ENCODE measurements at places on chromosomes 4 and X. TPM values are rescaled to one million over a fixed set of nuclear protein-coding genes. Genes with fewer than 3 reads are reported as not detected.

DNA sequence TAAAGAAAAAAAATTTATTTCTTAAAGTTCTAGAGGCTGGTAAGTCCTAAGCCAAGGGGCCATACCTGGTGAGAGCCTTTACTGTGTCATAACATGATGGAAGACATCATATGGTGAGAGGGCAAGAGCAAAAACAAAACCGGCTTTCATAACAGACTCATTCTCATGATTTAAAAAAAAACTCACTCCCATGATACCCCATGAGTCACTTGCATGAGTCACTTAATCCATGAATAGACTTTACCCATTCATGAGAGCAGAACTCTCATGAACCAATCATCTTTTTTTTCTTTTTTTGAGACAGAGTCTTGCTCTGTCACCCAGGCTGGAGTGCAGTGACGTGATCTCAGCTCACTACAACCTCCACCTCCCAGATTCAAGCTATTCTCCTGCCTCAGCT is 369.7 kb upstream of the DIAPH2 start:
- DNase-seq: no peak

- no peak for DNase-seq
Observed at GRCh38 chr4:172838111-172838510, 330.5 kb upstream of the GALNT7 start.

- DNase-seq: no peak
Observed at GRCh38 chr4:16772366-16772850, 126.0 kb downstream of the LDB2 start.

- DNase-seq: no peak
Observed at GRCh38 chrX:69616457-69617203, 717 bp downstream of the EDA start.

- no peak for DNase-seq
Observed at GRCh38 chr4:58649226-58649625, 1539.0 kb upstream of the IGFBP7 start.

DNA sequence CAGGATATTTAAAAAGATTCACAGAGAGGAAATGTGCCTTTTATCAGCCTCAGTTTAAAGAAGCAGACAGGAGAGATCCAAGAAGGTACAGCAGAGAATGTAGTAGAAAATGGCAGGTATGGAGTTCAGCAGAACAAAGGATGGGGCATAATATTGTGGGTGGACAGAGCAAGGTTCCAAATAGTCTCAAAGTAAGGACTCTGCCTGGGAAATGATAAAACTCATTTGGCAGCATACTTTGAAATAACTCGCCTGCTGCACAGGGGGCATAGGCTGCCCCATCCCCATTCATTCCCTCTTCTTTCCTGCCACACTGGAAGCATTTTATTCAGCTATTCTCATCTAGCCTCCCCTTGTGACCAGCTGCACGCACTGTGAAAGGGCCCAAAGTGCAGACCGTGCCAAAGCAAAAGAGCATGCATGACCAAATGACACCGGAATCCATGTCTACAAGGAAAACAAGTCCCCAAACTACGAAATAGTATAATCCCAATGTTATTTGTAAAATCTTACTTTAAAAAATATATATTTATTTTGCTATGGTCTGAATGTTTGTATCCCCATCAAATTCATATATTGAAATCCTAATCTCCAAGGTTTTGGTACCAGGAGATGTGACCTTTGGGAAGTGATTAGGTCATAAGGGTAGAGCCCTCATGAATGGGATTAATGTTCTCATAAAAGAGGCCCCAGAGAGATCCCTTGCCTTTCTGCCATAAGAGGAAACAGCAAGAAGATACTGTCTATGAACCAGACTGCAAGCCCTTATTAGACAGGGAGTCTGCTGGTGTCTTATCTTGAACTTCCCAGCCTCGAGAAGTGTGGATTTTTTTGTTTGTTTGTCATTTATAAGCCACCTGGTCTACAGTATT is 77.4 kb upstream of the PRSS48 start:
- no peak for DNase-seq

GRCh38 chr4:61211781-61212180 is 11.7 kb downstream of the ADGRL3 start:
- DNase-seq: no peak

DNA sequence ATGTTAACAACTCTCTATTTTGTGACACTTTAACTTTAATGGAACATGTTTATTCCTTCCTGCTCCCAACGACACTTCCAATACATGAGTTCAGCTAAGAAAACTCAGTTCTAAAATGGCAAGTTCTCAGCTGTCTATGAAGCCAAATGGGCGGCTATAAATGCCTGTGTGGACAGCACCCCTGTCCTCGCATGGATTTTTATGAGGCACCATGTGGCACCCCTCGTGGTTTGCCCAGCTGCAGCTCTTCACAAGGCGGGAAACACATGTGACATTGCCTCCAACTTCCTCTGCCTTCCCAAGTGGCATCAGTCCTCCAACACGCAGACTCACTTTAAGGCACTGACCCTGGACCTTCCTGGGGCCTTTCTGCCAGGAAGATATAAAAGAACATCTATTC is 48.0 kb downstream of the SH3RF1 start:
- no peak for DNase-seq

GRCh38 chr4:59655996-59656395 is 1544.1 kb upstream of the ADGRL3 start:
- DNase-seq: no peak

DNA sequence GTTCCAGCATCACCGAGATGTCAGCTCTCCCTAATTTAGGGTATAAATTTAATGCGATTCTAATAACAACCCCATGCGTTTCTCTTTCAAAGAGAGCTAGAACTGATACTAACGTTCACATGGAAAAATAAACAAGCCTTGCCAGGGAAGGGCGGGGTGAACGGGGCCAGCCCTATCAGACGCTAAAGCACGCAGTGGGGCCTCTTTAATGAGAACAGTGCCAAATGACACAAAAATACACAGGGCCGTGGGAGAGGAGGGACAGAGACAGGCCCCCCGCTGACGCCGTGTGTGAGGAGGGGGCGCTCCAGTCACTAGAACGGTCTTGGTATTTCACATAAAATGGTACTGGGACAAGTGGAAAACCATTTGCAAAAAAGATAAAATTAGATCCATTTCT is 21.3 kb upstream of the ADRA2C start:
- DNase-seq: no peak

DNA sequence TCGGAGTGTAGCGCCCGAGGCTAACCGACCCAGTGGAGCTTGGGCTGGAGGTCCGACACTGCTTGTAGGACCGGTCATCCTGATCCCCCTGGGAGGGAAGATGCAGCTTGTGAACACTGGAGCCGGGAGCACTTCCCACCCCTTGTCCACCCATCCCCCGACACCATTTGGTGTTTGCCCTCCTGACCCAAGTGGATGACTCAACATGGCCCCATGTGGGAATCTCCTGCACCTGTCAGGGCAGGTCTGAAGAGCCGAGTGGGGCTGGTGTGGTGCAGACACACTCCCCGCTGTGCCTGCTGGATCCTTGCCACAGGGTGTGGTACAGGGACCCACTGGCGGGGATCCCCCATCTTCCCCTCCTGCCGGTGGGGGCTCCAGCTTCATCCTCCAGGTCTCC is 90.0 kb upstream of the AFAP1 start:
- DNase-seq: no peak

DNA sequence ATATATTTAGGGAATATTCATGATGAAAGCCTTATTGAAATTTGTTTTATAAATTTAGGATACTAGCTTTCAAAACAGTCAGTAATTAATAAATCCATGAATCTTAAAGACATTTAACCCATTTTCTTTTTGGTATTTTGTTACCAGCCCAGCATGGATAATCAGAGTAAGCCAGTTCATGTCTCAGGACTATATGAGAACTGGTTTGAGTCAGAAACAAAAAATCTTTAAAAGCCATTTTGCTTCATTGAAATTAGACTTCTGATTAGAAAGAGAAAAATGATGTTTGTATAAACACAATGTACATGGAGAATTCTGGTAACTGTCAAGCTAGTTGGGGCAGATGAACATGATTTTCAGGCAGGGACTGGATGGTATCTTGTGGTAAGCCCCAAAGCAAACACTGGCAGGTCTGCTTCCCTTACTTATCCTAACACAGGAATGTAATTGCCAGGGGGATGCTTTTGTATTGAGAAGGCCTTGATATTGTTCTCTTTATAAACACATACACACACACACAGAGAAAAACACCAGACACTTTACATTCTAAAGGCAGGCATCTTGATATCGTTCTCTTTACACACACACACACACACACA is 9.4 kb downstream of the ARHGAP10 start:
- no peak for DNase-seq

DNA sequence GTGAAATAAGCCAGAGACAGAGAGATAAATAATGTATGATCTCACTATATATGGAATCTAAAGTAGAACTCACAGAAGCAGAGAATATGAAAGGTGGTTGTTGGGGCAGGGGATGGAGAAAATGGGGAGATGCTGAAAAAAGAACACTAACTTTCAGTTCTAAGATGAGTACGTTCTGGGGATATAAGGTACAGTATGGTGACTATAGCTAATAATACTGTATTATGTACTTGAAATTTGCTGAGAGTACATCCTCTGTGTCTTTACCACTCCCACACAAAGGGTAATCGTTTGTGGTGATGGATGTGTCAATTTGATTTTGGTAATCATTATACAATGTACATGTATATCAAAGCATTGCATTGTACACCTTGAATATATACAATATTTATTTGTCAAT is 6.6 kb downstream of the FBXL5 start:
- no peak for DNase-seq

DNA sequence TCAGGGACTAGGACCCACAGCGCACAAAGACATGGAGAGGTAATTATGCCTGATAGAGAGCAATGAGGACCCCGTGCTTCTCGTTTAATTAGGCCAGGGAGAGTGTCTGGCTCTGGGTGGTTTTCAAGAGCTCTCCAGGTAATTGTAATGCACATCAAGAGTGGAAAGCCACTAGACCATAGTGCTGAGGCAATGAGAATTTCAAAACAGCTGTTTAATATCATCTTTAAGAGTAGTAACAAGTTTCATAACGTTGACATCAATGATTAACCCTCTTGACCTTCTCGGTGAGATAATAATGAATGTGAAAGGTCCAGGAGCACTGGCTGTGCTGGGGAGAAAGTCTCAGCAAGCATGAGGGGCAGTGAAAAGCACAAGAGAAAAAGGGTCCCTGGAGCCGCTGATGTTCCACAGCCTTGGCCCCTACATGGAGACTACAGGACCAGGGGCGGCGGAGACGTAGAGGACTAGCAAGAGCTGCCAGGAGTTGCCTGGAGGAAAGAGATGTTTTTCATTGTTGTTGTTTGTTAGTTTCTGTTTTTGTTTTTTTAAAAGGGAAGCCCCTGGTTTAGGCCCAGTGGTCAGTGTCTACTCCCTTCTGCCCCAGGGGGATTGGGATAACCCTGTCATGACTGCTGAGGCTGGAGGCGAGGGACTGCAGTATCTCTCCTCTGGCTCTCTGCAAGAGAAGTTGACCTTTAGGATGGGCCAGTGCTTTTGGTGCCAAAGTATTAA is 14.8 kb upstream of the CXCR3 start:
- DNase-seq: no peak

DNA sequence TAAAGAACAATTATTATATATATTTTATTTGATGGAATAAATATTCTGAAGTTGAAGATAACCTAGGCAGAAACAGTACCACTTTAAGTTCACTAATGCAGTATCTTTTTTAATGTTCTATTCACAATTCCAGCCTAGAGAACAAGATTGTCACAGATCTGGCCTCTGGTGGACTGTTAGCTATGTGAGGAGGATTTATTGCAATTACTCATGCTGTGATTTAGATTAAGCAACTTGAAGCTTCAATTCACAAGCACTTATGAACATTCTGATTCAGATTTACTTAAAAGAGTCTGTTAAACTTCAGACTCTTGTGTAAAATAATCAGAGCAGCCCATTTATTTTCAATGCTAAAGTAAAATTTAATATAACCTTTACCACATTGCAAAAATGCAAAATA is 1489.8 kb downstream of the STIM2 start:
- DNase-seq: no peak

- DNase-seq: no peak
Observed at GRCh38 chr4:99891351-99891750, 2.9 kb downstream of the LAMTOR3 start.

GRCh38 chrX:32408389-32408788 is 803.0 kb downstream of the DMD start:
- DNase-seq: no peak

GRCh38 chrX:21870494-21870893 is 14.7 kb downstream of the YY2 start:
- no peak for DNase-seq

DNA sequence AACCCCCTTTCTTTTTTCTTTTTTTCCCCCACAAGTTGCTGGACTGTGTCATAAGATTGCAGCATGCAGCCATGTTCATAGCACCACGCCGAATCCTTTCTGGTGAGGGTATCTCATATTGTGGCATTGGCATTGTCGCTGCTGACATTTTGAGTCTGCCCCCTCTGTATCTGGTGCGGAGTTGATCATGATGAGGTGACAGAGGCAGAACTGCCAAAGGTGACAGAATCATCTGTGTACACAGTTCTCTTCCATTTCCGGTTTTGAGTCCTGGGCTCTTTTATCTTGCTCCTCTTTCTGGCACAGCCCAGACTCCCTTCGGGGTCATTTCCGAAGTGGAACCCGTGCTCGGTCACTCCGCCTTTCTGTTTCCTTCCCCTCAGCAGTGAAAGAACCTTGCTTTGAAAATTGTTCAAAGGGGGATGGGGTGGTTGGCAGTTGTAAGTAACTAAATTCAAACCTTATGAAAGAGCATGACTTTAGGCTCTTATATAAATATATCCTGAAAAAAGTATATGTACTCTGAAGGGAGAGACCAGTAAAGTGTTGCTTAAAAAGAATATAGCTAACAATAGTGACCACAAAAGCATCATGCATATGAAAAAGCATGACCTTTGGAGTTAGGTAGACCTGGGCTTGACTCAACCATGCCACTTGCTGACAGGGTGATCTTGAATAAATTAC is 55.0 kb upstream of the BMP2K start:
- DNase-seq: no peak

MUC7 gene
- not detected for polyA plus RNA-seq

GASK1B gene
- polyA plus RNA-seq: 46.4 TPM

RBM46 gene
- not detected for polyA plus RNA-seq

FGF13 gene
- 81.2 TPM for polyA plus RNA-seq

SUPT20HL2 gene
- polyA plus RNA-seq: 0.28 TPM

CT45A5 gene
- 0.89 TPM for polyA plus RNA-seq

PDGFC gene
- 26.3 TPM for polyA plus RNA-seq

GPM6B gene
- 17.8 TPM for polyA plus RNA-seq

MAGEB17 gene
- polyA plus RNA-seq: not detected

TCP11X2 gene
- polyA plus RNA-seq: not detected

Data from forelimb muscle (tissue), 1 donor.